ENCODE measurements at places on chromosomes 3 and 15. TPM values are rescaled to one million over a fixed set of nuclear protein-coding genes. Genes with fewer than 3 reads are reported as not detected.
A peak's percentile ranks its signal among the peaks of the same experiment; 100 is the strongest.

Gene GALNT15
- total RNA-seq: 0.17 TPM

Gene ZKSCAN7
- 17.2 TPM for total RNA-seq

Gene HRG
- total RNA-seq: not detected

Gene KBTBD12
- total RNA-seq: not detected

Gene MORC1
- total RNA-seq: not detected

Gene TMEM207
- total RNA-seq: not detected

Gene TMEM212
- total RNA-seq: not detected

DNA sequence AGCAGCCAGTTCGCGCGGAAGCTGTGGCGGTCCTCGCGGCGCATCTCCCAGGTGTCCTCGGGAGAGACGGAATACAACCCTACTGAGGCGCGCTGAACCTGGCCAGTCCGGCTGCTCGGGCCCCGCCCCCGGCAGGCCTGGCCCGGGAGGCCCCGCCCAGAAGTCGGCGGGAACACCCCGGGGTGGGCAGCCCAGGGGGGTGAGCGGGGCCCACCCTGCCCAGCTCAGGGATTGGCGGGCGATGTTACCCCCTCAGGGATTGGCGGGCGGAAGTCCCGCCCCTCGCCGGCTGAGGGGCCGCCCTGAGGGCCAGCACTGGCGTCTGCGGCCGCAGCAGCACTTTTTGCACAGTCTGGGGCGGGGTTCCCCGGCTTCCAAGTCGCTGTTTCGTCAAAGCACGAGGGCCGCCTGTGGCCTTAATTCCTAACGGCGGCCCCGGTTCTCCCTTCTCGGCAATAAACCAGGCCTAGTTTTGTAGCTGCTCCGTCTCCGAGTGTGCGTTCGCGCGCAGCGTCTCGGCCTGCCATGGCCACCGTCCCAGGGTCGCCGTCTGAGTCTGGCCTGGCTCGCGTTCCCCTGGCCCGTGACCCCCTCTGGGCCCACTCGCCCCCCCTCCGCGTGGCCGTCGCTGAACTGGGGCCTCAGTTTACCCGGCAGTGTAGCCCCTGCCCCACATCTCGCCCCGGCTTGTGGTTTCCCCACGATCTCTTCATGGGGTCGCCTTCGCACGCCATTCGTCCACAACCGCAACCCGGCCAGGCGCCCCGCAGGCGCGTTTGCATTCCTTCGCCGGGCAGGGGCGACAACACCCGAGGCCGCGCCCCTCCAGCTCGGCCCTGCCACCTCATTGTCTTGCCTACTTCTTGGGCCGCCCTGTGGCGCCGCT is 30.0 kb downstream of the NBEAL2 start:
- DNase-seq: peak; percentile 93

DNA sequence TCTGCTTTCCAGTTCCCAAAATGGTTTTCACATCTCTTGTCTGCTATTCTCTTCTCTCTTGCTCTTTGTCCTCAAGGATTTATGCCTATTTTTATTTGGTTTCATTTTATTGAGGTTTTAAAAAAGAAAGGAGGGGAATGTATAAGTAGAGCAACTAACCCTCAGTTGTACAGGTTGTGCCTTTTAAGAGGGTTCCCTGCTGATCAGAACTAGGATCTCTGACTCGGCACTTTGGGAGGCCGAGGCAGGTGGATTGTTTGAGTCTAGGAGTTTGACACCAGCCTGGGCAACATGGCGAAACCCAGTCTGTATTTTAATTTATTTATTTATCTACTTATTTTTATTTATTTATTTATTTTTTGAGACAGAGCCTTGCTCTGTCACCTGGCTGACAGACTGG is 123.6 kb downstream of the ZNF609 start:
- DNase-seq: no peak

DNA sequence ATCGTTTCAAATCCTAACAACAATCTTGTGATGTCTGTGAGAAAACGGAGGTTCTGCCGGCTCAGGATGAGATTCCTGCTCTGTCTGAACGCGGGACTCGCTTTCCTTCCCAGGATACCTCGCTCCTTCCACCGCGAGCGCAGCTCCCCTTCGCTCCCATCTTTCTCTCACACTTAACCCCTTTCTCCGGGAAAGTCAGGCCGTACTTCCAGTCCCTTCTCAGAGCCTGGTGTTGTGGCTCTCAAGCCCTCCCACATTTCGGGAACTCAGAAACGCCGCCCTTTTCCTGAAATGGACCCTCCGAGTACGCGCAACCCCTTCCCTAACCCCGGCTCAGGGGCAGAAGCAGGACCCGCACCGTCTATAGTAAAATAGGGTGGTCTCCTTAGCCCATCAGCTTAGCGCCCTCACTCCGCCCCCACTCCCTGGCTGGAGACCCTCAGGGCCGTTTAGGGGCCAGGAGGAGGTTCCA is 378 bp upstream of the FEM1B start:
- no peak for DNase-seq

DNA sequence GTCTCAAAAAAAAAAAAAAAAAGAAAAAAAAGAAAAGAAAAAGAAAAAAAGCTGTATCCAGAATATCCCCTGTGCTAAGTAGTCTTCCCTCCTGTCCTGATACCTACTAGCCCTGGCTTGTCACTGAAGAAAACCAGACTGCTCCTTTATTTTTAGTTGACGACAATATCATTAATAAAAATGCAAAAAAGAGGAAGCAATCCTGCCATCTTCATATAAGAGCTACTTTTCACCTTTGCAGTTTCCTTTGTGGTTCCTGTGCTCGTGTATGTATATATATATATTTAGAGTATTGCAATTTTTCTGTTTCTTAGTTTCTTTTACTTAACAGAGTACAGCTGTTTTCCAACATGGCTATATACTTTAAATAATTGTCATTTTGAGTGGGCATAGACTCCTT is 13.6 kb downstream of the C3orf20 start:
- no peak for DNase-seq

DNA sequence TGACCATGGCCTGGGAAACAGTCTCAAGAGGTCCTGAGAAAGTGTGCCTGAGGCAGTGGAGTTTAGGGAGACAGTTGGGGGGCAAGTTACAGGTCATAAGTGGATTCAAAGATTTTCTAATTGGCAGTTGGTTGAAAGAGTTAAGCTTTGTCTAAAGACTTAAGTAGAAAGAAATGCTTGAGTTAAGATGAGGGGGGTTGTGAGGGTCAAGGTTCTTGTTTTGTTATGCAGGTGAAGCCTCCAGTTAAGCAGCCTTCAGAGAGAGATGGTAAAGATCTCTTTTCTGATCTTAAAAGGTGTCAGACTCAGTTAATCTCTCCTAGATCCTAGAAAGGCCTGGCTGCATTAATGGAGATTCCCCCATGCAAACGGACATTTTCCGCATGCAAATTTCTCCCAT is 356.3 kb upstream of the C2CD4B start:
- no peak for DNase-seq

DNA sequence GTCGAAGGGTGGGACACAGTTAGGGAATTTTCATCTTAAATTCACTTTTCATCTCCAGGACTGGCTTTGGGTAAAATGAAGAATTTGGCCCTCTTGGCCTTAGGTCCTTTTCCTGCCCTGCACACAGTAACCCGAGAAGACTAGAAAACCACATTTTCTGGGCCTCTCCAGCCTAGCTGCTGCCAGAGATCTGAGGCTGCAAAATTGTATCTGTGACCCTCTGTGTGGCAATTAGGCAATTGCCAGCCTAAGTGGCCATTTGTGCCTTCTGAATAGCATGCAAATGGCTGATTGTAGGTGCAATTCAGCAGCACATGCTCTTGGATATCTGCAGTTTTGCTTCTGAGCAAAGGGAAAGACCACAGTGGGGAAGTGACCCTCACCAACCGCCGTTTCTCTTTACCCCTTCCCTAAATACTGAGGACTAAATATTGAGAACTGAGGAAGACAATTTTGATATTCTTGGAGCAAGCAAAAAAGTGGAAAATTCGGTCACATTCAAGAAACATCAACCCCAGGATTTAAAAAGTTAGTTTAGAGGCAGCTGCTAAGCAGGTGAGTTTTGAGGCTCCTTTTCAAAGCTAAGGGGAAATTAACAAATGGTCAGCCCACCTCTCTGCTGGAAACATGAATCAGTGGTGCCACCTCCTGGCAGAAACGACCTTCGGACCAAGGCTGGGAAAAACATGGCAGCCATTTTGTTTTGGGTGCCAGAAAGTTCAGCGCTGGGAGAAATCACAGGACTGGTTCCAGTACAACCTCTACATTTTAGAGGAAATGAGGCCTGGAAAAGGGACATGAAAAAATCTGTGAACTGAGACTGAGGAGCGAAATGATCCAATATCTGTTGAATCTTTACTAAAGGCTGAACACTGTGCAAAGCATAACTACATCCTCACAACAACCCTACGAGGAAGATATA is 56.6 kb upstream of the PRTG start:
- DNase-seq: peak; percentile 73

Data from type B pancreatic cell (in vitro differentiated cells).